Natural killer cell treated with Interleukin-12 subunit alpha and Interleukin-12 subunit beta and Interleukin-15 and Interleukin-18, amount 100 ng/mL, for 72 hours (primary cell): ENCODE measurements at places on chromosomes 4 and X.

DNA sequence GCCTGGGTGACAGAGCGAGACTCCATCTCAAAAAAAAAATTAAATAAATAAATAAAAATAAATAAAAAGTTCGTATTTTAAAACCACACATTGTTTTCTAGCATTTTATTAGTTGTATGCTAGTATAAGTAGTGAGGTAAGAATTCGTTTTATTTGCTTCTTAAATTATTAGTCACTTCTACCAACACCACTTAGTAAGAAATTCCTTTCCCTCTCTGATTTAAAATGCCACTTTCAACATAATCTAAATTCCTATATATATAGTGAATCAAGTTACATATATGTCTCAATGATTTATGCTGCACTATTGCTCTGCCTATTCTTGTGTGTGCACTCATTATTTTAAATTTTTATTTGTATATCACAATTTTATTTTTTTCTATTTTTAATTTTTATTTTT is 72.1 kb downstream of the MAGEC1 start:
- no peak for DNase-seq

- DNase-seq: no peak
Measured at GRCh38 chrX:43840265-43840664, 42.0 kb downstream of the MAOB start.

DNA sequence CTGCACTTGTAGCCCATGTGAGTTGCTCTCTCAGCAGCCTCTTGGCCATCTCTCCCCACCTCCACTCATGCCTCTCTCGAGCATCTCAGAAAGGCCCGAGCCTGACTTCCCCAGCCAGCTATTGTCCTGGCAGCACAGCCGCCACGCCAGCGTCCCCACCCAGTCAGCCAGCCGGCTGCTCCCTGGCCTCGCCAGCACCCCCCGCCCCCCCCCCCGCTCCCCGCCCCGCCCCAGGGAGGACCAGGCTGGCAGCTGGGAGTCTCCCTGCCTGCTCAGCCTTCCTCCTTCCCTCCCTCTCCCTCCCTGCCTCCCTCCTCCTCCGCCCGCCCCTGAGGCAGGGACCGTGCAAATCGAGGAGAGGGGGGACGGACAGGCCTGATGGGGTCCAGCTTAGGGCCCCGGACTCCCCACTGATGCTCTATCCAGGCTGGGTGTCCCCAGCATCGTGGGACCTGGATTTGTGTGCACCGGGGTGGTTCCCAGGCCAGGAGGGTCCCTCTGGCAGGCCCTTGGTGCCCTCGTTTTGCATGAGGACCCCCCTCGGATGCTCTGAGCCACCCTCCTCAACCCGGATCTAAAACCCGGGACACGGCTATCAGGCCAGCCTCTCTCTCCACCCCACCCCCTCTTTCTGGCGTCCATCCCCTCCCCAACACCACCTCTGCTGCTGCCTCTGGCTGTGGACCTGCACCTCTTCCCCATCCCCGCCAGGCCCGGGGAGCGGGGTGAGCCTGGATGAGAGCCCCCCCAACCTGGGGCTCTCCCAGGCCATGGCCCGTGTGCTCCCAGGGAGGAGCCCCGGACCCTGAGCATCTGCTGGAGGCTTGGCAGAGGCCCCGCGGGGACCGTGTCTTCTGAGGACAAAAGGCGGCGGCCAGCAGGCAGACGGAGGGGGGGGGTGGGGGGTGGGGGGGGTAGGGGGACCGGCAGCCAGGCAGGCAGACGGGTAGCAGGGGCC is at the start of gene GPR173:
GPR173 (plus strand) TSS at position 621 of the 958 bp plus-strand sequence. CDS start 27,833 bp downstream, outside the sequence.
- no peak for DNase-seq

DNA sequence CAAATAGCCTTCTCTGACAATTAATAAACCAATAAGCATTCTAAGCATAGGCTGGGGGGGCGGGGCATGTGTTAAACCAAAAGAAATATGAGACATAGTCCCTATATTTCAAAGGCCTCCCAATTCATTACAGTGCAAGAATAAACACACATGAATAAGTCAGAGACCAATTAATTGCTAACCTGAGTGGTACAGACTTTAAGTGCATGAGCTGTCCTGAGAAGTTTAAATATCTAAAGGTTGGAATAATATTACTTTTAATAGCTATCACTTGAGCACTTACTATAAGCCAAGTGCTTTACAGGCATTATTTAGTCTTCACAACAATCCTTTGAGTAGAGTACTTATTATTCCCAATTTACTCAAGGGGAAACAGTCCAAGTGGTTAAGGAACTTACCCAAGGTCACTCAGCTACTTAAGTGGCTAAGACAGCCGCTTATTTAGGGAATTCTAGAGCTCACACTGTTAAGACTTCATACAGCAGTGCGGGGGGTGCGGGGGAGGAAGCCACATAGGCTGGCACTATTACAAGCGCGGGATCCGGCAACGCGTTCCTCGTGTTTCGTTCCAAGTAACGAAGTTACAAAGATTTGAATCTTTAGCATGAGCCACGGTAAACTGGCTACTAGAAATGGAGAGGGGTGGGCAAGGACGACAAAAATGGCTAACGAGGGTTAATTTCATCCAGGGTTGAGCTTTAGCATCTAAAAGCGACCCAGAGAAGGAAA is 1.4 kb downstream of the THOC2 start:
- no peak for DNase-seq

DNA sequence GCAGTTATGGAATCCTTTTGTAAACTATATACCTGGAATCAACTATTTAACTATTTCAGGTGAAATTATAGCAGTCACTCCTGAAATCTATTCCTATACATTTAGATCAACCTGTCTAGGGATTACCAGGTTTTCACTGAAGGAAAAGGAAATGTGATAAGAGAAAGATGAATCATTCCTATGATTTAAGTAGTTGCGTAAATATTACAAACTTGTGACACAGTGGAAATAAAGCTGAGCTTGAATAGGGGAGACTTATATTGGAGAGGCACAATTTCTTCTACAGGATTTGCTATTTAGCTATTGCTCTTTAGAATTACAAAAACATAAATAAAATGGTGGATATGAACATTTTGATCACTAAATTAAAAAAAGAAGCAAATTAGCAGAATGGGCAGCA is 284.1 kb upstream of the EPHA5 start:
- DNase-seq: no peak

GRCh38 chr4:89528526-89529133 is 221.0 kb upstream of the GPRIN3 start:
- DNase-seq: no peak

- no peak for DNase-seq
Measured at GRCh38 chr4:170675568-170676262, 586.0 kb upstream of the AADAT start.

DNA sequence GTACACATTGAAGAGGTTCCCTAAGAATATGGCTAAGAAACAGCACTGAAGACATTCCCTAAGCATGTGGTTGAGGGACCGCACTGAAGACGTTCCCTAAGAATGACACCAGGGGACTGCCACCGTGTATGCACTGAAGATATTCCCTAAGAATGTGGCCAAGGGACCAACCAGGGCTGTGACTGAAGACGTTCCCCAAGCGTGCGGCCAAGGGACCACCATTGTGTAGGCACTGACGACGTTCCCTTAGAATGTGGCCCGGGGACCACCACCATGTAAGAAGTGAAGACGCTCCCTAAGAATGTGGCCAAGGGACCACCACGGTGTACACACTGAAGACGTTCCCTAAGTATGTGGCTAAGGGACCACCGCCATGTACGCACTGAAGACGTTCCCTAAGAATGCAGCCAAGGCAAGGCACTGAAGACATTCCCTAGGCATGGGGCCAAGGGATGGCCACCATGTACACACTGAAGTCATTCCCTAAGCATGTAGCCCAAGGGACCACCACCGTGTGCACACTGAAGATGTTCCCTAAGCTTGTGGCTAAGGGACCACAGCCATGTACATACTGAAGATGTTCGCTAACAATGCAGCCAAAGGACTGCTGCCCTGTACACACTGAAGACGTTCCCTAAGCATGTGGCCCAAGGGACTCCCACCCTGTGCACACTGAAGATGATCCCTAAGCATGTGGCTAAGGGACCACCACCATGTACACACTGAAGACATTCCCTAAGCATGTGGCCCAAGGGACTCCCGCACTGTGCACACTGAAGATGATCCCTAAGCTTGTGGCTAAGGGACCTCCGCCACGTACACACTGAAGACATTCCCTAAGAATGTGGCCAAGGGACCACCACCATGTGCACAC is 22.0 kb downstream of the DHRSX start:
- DNase-seq: no peak

DNA sequence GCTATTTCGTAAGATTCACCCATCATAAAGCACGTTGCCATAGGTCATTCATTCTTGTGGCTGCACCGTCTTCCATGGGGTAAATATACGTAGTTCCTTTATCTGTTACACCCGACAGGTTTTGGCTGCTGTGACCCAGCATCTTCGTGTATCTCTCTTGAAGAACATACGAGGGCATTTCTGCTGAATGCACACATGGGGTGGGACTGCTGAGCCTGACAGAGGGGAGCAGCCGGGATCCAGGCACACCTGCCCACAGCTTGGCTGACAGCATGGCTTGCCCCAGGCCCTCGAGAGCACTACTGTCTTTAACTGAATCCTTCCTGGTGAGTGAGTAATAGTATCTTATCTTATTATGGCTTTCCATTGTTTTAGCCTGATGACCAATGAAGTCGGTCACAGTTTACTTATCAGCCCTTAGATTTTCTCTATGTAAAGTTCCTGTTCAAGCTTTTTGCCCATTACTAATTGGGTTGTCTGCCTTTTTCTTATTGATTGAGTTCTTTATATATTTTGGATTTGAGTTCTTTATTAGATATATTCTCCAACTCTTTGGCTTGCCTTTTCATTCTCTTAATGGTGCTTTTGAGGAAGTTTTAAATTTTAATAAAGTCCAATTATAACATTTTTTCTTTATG is 45.0 kb upstream of the MXD4 start:
- no peak for DNase-seq

DNA sequence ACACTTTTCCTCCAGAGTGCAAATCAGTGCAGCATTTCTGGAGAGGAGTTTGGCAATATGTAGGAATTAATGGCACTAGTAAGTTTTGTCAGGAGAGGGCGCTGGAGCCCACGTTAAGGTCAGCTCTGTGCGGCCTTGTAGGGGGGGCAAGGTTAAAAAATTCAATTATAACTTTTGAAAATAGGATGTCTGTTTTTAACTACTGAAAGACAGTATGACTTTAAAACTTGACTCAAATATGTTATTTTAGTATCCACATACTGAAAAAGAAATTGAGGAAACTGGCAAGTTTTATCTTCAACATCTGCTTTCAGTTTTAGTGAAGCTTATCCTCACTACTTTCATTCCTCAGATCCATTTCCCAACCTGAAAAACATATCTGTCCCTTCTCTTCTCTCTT is 30.9 kb upstream of the HSD17B13 start:
- no peak for DNase-seq

- DNase-seq: no peak
Measured at GRCh38 chr4:105149771-105150170, 3.1 kb downstream of the TET2 start.

DNA sequence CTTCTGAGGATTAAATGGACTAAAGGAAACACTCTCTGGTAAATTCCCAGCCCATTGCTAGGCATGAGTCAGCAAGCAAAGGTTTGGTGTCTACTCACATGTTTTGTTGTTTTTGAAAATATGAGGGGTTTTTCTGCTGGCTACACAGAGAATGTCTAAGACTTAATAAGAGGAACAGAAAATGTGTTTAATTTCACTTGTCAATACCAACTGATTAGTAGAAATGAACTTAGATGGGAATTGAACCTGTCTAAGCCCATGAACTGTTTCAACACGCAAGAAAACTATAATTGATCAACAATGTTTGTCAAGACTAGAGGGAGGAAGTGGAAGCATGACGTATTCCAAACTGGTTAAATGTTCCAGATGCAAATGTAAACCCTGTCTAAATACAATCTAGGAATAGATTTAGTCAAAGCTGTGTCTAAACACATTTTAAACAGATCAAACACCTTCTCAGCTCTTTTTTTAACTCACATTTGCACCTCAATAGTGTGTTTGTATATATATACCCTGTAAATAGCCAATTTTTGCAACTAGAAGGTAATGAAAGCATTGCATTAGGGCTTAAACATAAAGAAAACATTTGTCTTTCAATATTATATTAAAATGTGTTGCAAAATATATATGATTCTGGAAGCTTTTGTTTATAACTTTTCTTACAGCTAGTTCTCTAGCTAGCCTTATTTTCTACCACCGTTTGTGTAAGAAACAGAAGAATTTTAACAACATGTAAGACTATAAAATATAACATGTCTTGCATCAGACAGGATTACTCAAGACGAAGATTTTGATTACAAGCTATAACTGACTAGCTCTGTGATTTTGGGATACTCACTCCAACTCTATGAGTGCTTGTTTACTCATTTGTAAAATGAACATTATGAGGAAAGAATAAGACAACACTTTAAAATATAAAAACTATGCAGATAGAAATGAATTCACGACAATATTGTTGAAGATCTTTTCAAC is 607.8 kb downstream of the FSTL5 start:
- no peak for DNase-seq

DNA sequence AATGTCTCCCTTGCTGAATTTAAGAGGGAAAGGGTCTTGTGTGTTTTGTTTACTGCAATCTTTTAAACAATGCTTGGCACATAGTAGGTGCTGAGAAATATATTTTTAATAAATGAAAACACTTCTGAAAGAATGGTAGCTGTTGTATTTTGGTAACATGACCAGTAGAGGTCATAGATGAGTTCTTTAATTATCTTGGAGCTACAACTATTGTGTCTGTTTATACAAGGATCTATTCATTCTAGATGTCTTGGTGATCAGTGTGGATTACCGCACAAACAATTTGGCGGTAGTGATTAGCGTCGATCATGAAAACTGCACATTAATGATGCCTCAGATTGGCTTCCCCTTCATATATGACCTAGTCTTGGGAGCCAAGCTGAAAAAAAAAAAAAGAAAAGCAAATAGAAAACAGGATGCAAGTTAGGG is 21.4 kb upstream of the SCRG1 start:
- no peak for DNase-seq

DNA sequence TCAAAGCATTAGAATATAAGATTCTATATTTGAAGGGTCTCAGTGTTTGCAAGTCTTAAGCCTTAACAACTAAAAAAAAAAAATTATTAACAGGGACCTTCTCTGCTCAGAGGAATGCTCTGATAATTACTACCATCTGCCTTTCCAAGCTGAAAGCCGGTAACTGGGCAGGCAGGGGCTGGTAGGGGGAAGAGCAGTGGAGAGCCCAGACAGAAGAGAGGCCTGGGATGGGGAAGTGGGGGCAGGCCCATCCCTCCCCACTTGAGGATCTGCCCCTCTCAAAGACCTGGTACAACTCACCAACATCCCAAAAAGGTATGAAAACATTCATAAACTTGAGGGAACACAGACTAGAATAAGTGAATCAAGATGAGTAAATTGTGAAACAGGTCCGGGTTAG is 113.9 kb downstream of the QDPR start:
- DNase-seq: no peak

- DNase-seq: no peak
Measured at GRCh38 chr4:79046016-79046592, 106.9 kb upstream of the PAQR3 start.

GRCh38 chr4:61407642-61408618 is 207.8 kb downstream of the ADGRL3 start:
- DNase-seq: no peak
